GOT3 (cell line): ENCODE measurements at places on chromosomes 1 and 21.

- no peak for DNase-seq
Measured at GRCh38 chr1:68383092-68383491, 66.7 kb downstream of the RPE65 start.

DNA sequence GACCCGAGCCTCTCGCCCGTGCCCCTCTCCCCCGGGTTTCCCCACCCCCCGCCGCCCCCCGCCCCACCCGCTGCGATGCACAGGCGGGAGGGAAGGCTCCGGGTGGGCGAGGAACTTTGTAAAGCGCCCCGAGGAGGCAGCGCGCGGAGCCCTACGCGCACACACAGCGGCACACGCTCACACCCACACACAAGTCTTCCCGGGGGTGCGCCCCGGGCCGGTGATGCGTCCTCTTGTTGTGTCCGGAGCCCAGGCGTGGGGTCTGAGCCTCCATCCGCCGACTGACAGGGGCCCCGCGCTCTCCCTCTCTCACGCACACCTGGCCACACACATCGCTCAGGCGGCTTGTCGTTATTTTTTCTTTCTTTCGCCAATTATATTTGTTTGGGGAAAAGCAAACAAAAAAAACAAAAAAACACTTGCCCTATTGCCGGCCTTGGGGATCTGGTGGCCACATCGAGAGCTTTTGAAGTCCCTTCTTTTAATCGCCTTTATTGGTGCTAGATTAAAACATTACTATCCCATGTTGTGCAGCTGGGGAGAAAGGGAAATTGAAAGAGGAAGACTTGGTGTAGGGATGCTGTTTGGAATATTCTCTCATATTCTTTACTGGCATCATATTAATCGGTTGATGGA lies 770 bp downstream of the NTNG1 start:
- no peak for DNase-seq

GRCh38 chr21:42234464-42235241 lies 15.7 kb downstream of the ABCG1 start:
- DNase-seq, result no peak

- DNase-seq, result no peak
Measured at GRCh38 chr1:39676948-39677548, 5.1 kb upstream of the NT5C1A start.

GRCh38 chr21:37419228-37419906 lies 52.8 kb downstream of the DYRK1A start:
- no peak for DNase-seq

- no peak for DNase-seq
Measured at GRCh38 chr1:109759513-109760334, 4.0 kb downstream of the EPS8L3 start.

DNA sequence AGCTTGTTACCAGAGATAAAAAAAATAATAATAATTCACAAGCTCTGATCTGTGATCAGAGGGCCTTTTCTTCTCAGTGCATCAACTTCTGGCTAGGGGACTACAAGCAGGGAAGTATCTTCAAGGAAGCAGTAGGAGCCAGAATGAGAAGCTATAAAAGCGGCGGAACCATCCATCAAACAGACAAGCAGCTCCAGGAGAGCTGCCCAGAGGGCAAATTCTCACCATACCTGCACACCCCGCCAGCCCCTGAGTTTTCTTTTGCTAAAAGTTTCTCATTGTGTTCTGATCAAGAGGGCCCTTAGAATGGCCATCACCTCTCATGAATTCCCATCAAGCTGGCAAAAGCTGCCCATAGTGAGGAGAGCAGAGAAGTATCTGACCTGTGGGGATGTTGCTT lies 99.4 kb downstream of the SMYD2 start:
- DNase-seq, result no peak

GRCh38 chr21:45736042-45736689 lies 92.6 kb downstream of the PCBP3 start:
- DNase-seq, result no peak

DNA sequence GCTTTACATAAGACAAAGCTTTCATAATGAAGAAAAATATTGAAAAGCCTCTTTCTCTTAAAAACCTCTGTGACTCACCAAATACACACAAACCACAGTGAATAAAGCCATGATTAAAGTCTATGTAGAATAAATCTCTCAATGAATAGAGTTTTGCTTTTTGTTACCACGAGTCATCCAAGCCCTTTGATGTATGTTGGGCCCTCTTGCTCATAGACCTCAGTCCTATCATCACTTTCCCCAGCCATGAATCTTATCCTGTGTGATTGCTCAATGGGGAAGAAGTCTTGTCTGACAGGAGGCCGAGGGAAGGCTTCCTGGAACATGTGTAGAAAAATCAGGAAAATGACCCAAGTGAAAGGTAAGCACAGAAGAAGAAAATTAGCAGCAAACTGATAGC lies 60.8 kb downstream of the NGF start:
- no peak for DNase-seq

GRCh38 chr21:31343030-31343510 lies 991 bp downstream of the TIAM1 start:
- no peak for DNase-seq

DNA sequence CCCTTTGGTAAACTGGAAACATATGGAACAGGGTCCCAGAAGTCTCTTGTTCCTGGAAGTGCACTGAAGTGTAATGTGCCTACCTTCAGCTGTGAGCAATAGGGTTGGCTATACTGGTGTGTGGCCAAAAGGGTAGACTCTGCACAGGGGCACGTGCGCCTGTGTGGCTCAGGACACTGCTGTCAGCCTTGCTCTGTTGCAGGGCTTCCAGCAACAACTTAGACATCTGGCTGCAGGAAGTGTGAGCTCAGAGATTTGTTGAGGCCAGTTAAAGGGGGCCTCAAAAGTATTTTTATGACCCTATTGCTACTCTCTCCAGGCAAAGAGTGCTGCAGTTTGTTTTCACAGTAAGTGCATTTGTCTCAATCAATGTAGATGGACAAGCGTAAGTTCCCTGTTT lies 7.5 kb downstream of the CTPS1 start:
- DNase-seq, result no peak

- no peak for DNase-seq
Measured at GRCh38 chr1:202085682-202086373, 36.9 kb upstream of the GPR37L1 start.

- no peak for DNase-seq
Measured at GRCh38 chr1:94001397-94002045, 92.3 kb upstream of the GCLM start.

DNA sequence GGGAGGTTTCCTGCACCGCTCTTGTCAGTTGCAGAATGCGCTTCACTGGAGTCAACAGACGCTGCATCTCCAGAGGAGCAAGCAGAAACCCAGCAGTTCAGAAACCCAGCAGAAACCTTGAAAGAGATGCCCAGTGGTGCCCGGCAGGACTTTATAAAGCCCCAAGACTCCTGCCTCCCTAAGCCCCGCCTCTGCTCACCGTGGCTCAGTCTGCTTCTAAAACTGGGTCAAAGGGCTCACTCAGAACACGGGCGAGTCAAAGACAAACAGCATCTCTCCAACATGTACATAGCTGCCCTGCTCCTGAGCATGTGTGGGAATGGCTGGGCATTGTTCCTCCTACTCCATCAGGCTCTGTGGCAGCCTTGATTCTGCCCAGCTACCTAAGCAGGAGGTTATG lies at the start of gene HMGCS2:
Gene HMGCS2 (minus strand): TSS at position 128 of the 400 bp plus-strand sequence. CDS start 61 bp downstream, at position 67.
- no peak for DNase-seq

DNA sequence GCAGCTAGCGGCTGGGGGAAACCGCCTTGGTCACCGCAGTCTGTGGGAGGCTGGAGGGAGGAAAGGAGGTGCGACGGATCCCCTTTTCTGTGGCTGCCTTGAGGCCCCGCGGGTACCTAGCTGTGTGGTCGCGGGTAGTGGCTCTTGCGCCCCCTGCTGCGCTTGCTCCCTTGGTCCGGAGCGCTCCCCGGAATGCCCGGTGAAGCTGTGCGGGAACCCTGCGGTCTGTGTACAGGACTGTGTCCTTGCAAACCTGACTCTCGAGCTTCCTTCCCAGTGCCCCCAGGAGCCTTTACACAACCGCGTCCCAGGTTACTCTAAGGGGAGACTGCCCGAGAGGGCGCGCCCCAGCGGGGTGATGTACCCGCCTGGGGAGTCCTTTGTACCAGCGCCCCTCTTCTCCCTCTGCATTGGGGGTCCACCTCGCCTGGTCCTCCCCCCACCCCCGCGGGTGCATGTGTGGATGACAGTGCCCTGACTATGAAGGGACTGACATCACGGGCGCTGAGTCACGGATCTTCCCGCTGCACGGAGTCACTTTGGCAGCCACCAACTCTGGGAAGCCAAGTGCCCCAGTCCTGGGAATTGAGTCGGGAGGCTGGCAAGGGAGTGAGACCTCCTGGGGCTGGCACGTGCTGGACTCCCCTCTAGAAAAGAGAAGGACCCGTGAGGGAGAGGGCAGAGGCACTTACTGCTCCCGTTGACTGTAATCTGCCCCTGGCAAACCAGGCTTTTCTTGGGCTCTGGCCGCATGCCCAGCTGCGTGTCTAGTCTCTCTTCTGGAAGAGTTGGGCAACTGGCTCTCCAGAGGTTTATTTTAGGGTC lies 816 bp downstream of the IL6R start:
- no peak for DNase-seq

DNA sequence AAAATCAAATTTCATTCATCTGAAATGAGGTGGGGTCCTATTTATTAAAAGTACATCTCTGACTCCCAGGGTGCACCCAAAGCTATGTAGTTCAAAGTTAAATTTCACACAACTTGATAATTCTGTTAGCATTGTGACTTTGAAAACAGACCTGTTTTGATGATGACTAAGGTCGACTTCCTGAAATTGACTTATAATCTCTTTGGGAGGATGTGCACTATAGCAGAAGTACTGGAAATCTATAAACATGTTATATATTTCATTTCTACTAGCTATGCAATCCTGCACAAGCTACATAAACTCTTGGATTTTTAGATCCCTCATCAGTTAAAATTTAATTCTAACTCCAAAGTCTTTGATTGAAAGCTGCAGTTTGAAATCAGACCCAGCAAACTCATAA lies 507.6 kb downstream of the NEGR1 start:
- no peak for DNase-seq

DNA sequence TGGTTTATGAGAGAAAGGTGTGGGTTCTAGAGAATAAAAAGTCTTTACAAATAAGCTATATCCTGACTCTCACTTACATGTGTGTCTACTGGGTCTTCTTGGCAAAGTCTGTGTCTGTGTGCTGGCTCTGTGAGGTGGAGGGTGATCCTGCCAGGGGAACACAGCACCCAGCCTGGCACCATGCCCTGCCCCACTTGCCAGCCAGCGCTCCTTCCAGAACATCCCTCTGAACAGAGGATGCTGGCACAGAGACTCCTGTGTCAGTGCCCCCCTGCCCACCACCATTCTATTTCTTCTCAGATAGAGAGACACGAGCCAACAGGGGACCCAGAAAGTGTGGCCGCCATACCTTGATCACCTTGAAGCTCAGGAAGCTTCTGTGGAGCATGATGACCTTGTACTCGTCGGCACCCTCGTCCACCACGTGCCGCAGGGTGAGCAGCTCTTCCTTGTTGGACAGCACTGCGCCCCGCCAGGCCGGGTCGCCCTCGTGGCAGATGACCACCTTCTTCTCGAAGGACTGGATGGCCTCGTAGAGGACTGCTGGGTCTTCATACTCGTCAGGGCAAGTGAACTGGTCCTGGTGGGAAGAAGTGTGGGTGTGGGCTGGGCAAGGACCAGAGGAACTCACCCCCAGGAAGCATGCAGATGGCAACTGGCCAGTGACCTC lies 49.7 kb downstream of the NTPCR start:
- no peak for DNase-seq
